Left lobe of liver (tissue), 2 donors: ENCODE measurements at places on chromosomes 7 and 10. TPM values are rescaled to one million over a fixed set of nuclear protein-coding genes. Genes with fewer than 3 reads are reported as not detected.

MKX gene
- 0.30 TPM for total RNA-seq

DNA sequence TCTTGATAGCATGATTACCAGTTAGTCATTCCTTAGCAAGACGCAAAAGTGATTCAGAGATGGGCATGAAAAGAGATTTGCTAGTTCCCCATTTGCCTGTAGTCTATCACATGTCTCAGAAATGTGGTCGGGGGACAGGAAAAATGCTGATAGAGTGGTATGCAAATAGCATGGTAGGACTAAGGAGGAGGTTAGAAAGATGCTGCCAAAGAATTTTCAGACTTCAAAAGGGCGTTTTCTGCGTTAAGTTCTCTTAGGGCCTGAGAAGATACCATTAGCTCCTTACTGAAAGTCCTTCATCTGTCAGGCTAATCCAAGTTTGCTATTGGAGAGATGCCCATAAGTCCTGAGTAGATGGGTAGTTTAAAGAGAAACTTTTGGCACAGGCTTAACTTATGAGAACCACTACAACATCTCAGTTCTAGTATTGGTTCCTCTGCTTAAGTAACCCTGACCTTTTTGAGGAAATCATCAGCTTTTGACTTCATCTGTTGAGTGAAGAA, 2.7 kb downstream of the CALD1 start:
- no peak for DNase-seq

- DNase-seq: no peak
Measured at GRCh38 chr10:93452143-93452542, 30.0 kb downstream of the MYOF start.

CALD1 gene
- total RNA-seq: 145 TPM

- no peak for DNase-seq
Measured at GRCh38 chr7:35241884-35242283, 12.0 kb downstream of the TBX20 start.

DNA sequence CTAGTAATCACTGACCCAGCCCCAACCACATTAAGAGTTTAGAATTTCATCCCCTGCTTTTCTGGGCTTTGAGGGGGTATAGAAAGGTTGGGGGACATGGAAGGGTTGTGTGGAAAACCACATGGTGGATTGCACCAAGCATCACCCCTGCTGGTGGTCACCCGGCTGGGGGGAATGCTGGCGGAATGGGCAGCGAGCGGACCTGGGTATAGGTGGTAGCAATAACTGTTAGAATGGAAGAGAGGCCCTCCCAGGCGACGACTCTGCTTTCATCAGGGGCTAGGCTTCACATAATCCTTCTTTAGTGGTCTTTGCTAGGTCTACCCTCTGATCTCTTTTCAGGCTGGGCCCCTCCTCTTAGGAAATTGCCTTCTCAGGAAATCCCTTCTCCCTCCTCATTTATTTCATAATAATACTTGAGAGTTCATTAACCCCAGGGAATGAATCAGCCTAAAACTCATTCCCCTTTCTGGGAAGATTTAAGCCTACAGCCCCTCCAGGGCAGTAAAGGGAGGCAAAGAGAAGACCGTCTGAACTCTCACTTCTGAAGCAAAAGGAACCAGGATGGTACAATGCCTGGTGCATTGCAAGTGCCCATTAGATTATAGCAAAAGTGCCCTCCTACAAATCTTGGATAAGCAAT, 90.7 kb upstream of the LEP start:
- no peak for DNase-seq

GRCh38 chr10:34728361-34728760, 86.7 kb downstream of the PARD3 start:
- no peak for DNase-seq

- no peak for DNase-seq
Measured at GRCh38 chr7:53657586-53657985, 622.2 kb downstream of the POM121L12 start.

SPDYE6 gene
- total RNA-seq: not detected

INA gene
- total RNA-seq: not detected

GRCh38 chr10:12605580-12606405, 256.4 kb downstream of the CAMK1D start:
- DNase-seq: peak; percentile 97

DNA sequence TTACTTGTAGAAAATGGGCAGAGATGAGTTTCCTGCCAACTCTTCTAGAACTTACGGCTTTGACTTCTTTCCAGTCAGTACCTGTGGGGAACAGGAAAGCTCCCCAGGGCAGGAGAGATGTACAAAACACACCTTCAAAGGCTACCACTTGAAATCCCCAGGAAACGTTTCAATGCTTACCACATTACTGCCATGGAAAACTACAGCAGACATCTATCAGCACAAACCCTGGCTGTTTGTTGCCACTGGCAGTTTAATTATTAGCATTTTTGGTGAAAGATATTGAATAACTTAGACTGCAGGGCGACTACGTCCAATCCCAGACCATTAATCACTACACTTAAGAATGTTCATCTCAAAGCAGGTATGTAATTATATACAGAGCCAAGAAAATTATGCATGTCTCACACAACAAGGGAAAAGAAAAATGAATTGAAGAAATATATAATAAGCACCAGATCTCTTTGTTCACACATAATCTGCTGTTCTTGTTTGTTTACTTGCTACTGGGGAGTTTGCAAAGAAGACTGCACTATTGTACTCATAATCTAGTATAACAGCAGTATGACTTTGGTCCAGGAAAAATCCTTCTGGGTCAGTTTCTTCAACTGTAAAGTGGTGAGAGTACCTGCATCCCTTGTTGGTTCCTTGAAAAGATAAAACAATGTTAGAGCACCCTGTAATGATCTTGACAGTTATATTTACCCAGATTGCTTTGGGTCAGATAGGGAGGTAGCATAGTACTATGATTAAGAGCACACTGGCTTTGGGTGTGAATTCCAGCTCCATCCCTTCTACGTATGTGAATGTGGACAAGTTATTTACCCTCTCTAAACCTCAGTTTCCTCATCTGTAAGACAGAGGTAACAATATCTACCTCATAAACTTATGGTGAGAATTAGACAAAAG, 138.3 kb downstream of the DOCK4 start:
- DNase-seq: no peak

GRCh38 chr7:94250124-94250523, 144.6 kb upstream of the COL1A2 start:
- DNase-seq: no peak

ZCCHC24 gene
- total RNA-seq: 30.5 TPM

DNA sequence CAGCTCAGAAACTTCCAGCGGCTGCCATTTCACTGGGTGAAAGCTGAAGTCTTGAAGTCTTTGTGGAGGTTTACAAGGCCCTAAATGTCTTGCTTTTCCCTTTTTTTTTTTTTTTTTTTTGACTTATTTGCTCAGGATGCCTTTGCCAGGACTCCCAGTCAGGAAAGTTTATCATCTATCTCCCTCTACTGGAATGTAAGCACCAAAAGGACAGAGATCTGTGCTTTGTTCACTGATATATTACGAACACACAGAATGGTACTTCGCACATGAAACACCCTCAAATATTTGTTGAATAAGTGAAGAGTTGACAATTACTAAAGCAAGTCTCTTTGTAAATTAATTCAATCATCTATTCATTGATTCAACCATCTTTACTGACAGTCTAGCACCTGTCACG, 23.2 kb downstream of the ABCB4 start:
- DNase-seq: no peak

DNA sequence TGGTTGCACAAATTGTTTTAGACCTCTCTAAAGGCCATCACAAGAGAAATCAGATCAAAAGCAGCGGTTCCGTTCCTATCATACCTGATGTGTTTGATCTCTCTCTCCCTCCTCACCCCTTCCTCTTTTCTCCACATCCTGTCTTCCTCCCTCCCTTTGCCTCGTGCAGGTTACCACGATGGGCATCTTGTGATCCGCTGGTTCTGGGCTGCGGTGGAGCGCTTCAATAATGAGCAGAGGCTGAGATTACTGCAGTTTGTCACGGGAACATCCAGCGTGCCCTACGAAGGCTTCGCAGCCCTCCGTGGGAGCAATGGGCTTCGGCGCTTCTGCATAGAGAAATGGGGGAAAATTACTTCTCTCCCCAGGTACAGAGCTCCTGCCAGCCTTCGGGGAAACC, 28.5 kb upstream of the STK17A start:
- DNase-seq: no peak

DNA sequence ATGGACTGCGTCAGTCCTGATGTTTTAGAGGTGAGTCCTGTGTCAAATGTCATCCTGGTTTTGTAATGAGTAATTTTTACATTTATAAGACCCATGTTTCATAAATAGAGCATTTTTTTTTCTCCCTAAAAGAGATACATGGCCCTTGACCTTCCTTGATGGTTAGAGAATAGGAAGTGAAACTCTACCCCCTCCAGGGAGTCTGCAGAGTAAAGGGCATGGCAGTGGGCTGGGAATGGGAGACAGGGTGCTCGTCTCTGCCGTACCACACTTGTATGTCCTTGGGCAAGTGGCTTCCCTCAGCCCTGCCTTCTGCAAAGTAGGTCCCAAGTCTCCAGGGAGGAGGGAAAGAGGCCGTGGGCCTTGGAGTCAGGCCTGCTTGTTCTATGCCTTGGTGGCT, 63.9 kb downstream of the WDFY4 start:
- DNase-seq: no peak

MALRD1 gene
- total RNA-seq: not detected

- DNase-seq: no peak
Measured at GRCh38 chr7:50296799-50297198, 7.7 kb upstream of the IKZF1 start.

DNA sequence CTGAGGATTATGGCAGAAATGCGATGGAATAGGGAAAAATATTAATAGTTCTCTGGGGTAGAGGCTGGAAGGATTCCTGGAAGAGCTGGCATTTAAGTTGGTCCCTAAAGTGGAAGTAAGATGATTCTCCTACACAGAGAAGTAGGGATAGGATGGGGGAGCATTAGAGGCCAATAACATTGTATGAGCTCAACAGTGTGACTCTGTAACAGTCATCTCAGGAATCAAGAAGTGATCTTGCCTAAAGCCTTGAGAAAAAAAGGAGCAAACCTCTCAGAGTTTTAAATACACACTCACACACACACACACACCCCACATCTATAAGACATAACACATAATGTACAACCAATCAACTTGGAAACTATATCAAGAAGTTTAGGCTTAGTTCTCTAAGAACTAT, 117.7 kb upstream of the CDK1 start:
- DNase-seq: no peak

GRCh38 chr7:87475359-87476178, at the start of gene ABCB4:
ABCB4 (minus strand) TSS chr7:87475680; CDS start chr7:87475465, 215 bp downstream.
- peak; percentile 82 for DNase-seq

DNA sequence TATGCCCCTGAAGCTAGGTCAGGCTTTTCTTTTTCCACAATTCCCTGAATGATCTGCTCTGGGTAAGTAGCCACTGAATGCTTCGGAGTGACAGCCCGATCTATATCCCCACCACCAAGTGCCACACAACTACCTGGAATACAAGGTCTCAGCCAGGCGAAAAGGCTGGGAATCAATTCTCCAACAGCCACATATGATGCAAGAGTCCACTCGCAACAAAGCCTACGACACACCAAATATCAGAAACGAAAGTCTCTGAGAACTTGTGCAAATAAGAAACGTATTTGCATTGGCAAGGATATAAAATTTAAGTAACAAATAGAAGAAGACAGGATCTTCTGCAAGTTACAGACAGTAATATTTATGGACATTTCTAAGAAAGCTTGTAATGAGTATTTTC, 5.7 kb downstream of the HIPK2 start:
- DNase-seq: peak; percentile 78

DNA sequence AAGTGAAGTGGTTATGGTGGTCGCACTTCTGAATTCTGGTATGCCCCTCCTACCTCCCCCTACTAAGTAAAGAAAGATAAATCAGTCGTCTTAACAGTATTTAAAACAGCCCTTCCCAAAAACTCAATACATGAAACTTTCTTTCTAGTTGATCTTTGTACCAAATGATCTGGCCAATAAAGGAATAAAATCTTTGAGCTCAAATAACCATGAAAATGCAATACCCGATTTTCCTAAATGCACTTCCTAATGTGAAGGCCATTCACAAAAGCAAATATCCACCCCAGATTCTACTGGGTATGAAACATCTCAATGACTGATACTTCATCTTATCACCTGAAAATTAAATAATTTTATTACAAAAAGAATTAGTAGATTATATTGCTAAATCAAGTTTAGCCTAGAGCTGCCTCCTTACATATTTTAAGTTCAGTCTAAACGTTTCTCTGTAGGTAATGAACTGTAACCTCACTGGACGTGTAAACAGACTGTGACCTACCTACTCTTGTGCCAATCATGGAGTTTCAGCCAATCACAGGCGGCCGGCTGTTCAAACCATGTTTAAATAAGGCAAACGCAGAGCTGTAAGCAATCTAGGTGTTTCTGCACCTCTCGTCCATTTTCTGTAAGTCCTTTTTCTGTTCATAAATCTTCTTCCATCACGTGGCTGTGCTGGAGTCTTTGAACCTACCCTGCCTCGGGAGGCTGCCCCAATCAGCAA, 146.9 kb upstream of the AKR1E2 start:
- DNase-seq: no peak

GRCh38 chr7:159151231-159151630, 6.6 kb upstream of the VIPR2 start:
- DNase-seq: no peak

CYP2C9 gene
- 1,611 TPM for total RNA-seq

DNA sequence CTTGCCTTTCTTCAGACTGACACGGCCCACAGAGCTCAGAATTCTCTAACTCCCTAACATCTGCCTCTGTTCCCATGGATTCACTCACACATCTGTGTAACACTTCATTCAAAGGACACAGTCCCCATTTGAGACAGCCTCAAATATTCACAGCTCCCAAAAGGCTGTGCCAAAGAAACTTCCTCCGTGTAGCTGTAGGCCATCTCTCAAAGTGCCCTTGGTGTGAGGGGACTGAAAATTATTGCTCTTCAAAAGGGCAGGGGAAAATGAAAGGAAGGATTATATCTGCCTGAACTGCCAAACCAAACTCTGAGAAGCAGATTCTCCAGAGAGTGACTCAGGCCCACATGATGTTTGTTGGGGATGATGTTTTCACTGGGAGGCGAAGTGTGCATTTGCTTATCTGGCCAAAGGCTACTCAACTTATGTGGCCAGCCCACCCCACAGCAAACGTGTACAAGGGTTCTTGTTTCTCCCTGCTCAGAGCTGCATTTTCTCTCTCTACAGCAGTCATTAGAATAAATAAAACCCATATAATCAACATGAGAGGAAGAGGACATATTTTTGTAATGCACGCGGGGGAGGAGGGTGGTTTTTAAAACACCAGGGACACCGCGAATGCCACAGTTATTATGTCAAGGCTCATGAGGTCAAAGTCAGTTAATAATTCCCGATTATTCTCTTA, 302.4 kb upstream of the NFE2L3 start:
- DNase-seq: no peak

ANKRD61 gene
- total RNA-seq: not detected

HMX2 gene
- total RNA-seq: not detected

BMPER gene
- 6.9 TPM for total RNA-seq

NACAD gene
- total RNA-seq: 0.05 TPM
